ENCODE measurements at places on chromosomes 6 and 20.

GRCh38 chr6:111230351-111231089 is 143.2 kb downstream of the SLC16A10 start:
- DNase-seq: no peak

DNA sequence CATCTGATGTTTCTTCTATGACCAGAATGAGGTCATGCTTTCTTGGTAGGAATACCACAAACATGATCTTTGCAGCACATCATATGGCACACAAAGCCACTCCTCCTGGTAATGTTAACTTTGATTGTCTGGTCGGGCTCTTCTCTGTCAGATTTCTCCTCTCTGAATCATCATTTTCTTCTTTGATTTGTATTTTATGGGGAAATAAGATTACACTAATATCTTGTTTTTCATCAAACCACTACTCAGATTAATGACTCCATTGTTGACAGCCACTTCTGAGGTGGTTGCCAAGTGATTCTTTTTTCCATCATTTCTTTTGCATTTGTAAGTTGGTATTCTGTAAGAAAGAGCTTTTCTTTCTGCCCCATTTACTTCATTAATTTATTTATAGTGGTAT is 29.5 kb downstream of the TRMT11 start:
- DNase-seq: no peak

- no peak for DNase-seq
Measured at GRCh38 chr6:128425856-128426255, 94.5 kb downstream of the PTPRK start.

DNA sequence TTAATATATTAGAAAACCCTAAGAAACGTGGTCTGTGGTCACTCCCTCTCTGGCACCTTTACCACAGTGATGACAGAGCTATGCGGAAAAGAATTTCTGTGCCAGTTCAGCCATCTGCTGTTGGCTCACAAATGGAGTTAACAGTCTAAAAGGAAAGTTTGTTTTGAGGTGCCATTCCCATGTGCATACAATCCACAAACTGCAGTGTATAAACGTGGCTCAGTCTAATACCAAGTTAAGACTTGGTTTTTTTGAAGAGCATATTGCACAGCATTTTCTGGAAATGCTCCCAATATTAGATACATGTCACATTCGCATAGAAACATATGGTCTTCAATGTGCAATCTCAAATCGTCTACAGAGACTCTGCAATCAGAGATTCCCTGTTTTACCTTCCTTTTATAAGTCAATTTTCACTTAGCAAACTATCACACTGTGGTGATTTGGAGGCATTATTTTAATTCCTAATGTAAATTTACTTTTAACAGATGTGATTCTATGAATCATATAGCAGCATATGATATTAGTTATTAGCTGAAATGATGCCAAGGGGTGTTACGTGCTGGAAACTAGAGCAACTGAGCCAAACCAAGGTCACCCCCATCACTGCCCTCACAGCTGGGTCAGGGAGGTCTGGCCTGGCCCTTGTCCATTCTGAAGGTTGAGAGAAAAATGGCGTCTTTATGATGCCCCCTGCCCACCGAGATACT is 383.5 kb downstream of the PRKN start:
- no peak for DNase-seq

GRCh38 chr6:402901-403658 is 11.5 kb downstream of the IRF4 start:
- DNase-seq: no peak

DNA sequence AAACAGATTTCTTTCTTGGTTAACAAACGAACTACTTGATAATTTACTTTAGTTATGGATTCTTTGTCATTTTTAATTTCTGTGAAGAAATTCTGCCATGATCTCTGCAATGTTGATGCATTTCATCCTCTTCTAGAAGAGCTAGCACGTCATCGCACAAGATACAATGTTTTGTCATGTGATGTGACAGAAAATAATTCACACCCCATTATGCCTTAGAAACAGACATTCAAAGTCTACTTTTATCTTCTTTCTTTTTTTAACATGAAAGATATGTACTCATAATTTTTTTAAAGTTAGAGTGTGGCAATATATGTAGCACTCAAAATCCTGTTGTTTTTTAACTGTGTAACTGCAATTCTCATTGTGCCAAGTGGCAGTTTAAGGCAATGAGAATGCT is 39.6 kb upstream of the NELFCD start:
- no peak for DNase-seq

DNA sequence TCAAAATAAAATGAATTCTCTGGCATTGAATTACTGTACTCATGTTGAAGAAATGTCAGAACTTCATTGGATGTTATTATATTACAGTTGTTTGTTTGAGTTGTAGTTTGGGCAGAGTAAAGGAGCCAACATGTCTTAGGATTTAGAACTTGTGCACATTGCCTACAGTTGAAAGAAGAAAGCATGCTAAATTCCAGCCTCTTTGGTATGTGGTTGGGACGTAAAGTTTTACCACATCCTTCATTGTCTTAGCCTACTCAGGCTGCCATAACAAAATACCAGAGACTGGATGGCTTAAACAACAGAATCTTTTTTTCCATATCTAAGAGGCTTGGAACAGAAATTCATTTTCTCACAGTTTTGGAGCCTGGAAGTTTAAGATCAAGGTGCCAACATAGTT is 42.4 kb downstream of the HFE start:
- no peak for DNase-seq

- no peak for DNase-seq
Measured at GRCh38 chr6:72042088-72042487, 155.7 kb downstream of the RIMS1 start.

DNA sequence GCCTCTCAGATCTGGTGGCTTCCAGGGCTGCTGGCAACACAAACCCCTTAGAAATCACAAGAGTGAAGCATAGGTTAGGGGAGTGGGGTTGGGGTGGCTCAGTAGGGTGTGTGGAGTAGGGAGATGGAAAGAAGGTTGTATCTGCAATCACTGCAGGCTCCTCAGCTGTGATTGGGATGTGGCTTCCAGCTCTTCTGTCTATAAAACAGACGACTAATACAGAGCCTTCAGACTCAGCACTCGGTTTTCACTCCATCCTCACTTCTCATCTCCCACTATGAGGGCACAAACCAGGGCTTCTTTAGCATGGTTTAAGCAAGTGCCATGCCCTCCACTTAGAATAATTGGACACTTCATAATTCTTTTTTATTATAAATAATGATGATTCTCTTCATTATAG is 46.4 kb upstream of the CAP2 start:
- DNase-seq: no peak

DNA sequence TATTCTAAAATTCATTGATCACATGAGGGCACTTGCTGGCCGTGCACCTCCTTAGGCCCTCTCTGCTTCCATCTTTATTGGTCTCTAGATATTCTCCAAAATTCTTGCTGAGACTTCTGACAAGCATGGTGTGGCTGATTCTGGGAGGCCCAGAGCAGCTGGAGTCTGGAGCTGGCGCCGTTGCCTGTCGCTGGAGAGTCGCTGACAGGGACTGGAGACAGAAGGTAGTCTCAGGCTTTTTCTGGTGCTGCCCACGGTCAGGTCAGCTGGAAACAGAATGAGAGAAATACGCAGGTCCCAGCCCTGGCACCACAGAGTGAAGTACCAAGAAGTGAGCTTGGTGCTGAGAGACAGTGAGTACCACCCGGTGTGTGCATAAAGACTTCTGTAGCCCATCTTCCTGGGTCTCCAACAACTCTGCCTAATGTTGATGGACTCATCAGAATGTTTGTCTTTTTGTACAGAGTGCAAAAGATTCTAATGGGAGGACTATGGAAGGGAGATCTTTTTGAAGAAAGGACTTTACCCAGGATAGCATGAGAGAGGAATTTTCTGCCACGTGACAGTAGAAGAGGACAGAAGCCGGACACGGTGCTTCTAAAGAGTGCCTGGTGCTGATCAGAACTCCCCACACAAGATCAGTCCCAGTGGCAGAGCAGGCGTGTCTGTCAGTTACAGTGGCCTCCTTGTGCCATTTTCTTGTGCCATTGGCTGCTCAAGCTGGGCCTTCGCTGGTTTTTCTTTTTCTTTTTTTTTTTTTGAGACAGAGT is 1.8 kb upstream of the ALDH8A1 start:
- DNase-seq: no peak

DNA sequence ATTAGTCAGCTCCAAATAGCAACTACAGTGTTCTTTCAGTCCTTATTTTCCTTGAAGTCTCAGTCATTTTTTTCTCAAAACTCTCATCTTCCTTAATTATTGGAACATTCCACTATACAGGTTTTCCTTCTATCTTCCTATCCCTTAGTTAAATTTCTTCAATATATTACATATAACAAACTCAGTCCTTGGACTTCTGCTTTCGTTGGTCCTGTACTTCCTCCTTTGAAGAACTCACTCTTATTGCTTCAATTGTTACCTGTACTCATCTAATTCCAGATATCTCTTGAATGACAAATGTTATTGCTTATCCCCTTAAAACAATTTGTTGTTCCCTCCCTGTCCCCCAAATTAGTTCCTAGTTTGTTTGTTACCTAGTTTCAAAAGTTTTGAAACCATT is 67.7 kb upstream of the NOTCH4 start:
- no peak for DNase-seq

- DNase-seq: no peak
Measured at GRCh38 chr6:167668754-167669552, 157.8 kb upstream of the AFDN start.

DNA sequence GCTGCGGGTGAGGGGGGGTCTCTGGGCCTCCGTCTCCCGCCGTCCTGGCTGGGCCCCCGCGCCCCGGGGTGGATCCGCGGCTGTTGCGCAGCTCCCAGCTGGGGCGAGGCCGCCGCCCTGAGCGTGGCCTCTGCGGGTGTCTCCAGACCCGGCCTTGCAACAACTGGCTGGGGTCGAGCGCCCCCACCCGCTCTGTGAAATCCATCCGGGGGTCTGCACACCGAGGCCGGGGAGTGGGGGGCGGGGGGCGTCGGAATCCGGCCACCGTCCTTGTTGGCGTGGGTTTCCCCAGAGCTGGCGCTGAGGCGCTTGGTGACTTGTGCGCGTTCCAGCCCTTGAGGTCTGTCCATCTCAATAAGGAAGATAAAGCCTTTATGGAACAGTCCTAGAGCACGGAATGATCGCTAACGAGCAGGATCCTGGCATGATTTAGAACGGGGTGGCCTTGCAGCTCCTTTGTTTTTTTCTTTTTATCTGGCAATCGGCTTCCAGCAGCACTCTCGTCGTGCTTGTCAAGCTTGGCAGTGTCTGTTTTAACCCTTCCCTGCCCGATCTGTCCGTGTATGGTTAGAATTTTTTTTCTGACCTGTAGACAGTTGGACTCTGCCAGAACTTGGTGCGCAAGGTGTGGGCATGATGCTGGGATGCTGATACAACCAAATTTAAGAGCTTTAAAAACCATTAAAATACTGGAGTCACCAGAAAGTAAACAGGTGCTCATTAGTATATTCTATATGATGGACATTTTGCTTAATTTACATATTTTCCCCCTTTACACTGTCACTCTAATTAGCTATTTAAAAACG is 675 bp downstream of the DSTN start:
- peak; percentile 12 for DNase-seq

DNA sequence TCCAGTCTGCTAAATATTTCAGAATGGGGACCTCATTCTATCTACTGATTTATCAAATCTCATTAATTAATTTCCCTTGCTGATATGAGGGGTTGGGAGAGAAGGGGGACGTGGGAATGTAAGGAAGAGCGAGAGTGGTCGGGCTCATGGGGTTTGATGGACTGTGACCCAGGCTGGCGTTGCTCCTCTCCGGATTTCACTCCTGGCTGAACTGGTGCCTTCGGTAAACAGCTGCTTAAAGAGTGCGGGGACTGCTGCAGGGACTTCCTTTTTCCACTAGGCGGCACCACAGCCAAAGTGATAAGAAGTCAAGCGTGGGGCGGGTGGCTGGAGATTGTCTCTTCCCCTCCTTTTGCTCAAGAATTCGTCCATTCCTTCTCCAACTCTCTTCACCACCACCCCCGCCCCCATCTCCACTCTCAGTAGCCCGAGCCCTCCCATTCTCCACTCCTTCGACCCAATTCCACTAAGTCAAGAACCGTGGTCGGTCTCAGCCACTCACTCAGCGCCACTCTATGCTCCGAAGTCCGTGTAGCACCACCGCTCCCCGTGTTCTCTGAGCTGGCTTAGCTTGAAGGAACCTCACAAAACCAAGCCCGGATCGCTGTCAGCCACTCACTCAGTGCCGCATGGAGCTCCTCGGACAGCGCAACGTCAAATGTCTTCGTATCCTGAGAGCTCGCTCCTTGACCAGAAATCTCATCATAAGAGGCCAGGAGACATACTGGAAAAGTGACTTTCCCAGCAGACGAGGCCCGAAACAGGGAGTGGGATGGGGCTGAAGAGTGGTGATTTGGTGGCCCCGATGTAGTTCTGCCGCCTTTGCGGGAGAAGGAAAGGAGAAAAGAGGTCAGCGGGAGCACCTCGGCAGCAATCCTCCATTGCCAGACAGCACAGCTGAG is 9.7 kb downstream of the TRIM31 start:
- peak; percentile 88 for DNase-seq

- DNase-seq: no peak
Measured at GRCh38 chr20:25018841-25019240, 26.3 kb upstream of the APMAP start.

DNA sequence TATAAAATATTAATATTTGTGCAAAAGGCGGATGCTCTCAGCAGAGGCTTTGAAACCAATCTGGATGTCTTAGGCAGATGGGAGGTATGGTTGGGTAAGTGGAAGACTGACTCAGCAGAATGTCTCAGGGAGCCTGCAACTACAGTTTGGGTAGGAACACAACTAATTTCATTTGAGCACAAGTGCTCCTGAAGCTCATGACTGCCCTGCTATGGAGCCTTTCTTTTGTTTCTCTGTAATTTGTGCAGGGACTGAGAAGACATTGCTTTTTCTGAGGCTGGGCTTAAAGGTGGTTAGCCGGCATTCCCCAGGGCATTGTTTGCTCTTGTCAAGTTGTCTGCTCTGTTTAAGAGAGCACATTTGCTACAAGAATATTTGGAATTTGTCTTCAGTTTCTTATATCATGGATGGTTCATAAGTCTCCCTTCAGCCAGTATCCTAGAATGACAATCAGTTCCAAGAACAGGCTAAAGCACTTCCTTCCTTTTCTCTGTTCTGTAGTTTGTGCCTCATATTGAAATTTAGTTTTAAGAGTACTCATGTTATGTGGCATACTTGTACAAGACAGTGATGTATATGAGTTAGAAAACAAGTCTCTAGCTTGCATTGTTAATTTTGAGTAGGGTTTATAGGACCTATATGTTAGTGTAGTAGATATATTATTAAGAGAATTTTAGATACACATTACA is 208.3 kb downstream of the ZFAND3 start:
- no peak for DNase-seq

GRCh38 chr20:17613328-17614175 is 43.7 kb downstream of the DSTN start:
- DNase-seq: no peak
